ENCODE measurements at places on chromosomes 4 and X. TPM values are rescaled to one million over a fixed set of nuclear protein-coding genes. Genes with fewer than 3 reads are reported as not detected.

DNA sequence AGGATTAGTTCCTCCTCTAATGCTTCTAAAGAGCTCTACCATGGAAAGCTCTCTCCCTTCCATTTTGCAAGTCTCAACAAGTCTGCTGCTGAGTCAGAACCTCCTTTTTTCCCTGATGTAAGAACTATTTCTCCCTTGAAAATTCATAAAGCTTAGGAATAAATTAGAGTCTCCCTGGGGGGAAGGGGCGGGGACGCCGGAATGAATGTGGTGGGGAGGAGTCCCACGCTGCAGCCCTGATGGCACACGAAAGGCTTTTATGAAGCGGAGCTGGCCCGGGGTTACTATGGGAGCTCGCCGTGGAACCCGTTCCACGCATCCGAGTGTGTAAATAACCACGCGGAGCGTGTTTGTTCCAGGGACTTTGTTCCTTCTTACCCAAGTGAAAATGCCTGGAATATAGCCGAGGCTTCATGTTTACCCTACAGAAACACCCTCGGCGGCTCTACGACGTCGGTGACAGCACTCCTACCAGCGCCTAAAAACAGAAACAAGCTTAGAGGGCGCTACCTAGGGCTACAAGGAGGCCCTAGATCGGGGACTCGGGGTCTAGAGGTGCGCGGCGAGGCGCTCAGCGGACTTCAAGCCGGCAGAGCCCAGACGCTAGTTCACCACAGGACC, 923 bp upstream of the CPEB2 start:
- DNase-seq, result peak; percentile 96

DNA sequence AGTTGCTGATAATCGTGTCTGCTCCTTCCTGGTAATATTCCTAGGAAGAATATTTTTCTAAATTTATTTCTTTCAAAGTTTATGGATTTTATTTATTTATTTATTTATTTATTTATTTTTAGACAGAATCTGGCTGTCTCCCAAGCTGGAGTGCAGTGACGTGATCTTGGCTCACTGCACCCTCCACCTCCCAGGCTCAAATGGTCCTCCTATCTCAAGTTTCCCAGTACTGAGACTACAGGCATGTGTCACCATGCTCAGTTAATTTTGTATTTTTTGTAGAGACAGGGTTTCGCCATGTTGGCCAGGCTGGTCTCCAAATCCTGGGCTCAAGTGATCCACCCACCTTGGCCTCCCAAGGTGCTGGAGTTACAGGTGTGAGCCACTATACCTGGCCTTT, 48.9 kb downstream of the PDLIM5 start:
- DNase-seq, result no peak

DNA sequence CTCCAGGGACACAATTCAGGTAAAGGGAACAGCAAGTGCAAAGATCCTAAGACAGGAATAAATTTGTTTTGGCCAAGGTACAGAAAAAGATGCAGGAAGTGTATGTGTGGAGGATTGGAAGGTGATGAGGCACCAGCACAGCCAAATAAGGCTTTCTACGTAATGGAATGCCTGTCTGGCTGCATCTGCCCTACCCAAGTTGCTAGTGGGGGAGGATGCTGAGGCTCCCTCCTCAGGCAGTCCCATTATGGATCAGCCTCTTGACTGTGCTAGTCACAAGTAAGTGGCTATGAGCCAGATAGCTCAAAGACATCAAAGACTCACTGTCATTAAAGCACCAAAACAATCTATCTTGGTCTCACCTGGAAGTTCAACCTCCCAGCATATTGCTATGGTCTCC, 300.9 kb upstream of the FAT4 start:
- peak; percentile 40 for DNase-seq

DNA sequence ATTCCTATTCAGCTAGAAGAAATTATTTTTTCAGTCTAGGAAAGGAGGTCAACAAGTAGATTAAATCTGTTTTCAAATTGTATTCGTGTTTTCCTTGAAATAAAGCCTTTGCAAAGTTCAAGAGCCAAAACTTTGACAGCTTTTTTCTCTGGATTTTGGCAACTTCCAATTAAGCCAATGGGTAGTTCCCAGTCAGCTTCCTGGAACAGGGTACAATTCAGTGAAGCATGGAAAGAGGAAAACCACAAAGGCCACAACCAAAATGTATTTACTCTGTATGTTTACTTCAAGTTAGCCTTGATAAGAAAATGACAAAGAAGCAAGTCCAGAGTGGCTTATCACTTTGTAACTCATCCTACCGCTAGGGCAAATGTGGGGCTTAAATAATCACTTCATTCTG, 188.6 kb downstream of the COMMD8 start:
- DNase-seq, result no peak

DNA sequence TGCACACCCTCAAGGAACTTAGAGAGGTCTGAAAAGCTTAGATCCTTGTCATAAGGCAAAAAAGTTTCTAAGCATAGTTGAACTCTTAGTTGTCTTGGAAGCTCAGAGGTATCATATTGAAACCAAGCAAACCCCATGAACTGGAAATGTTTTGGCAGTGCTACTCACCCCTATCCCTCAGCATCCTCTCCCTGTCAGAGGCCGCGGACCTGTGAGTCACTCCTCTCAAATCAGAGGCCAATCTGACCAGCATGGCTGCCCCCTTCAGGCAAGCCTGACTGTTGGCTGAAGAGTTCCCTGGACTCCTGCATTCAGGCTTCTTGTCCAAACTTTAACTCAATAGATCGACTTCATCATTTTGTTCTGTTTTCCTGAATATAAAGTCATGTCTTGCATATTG, 69.4 kb downstream of the KCNIP4 start:
- no peak for DNase-seq

The PGAM4 gene
- polyA plus RNA-seq, result 0.10 TPM

GRCh38 chr4:4730249-4730648, 129.2 kb upstream of the MSX1 start:
- DNase-seq, result no peak

- DNase-seq, result no peak
Measured at GRCh38 chr4:108512615-108513505, 107.5 kb upstream of the RPL34 start.

The TMEM47 gene
- 0.01 TPM for polyA plus RNA-seq

- DNase-seq, result no peak
Measured at GRCh38 chrX:132612821-132613564, 124.2 kb upstream of the MBNL3 start.
